IPS DF 6.9 (cell line): ENCODE measurements at places on chromosomes 2 and 18.

- no peaks in the 10 kb centered on the region for H3K27me3 ChIP-seq
- H3K27ac ChIP-seq, result no peak overlapping the region
- no peaks in the 10 kb centered on the region for H3K36me3 ChIP-seq
- peaks cover 1% of the 10 kb centered on the region; the same call in 1 of the 2 replicates for H3K4me1 ChIP-seq
- no peak overlapping the region for H3K4me3 ChIP-seq
- DNase-seq, result no peak
Measured at GRCh38 chr2:45684756-45685155, 33.3 kb downstream of the PRKCE start.

GRCh38 chr2:27125104-27125503, 1.5 kb downstream of the ABHD1 start:
- H3K36me3 ChIP-seq, result 0 out of 2 replicates have a peak, but pooled peaks cover 2% of the 10 kb centered on the region
- H3K27ac ChIP-seq, result no peak overlapping the region
- no peak overlapping the region for H3K4me3 ChIP-seq
- H3K4me1 ChIP-seq, result peaks cover 2% of the 10 kb centered on the region; the same call in 1 of the 2 replicates
- no peak for DNase-seq
- peaks cover 3% of the 10 kb centered on the region; the same call in 1 of the 2 replicates for H3K27me3 ChIP-seq

- no peak overlapping the region for H3K27ac ChIP-seq
- no peaks in the 10 kb centered on the region for H3K27me3 ChIP-seq
- H3K4me3 ChIP-seq, result no peak overlapping the region
- DNase-seq, result no peak
- H3K4me1 ChIP-seq, result no peaks in the 10 kb centered on the region
- no peaks in the 10 kb centered on the region for H3K36me3 ChIP-seq
Measured at GRCh38 chr2:234805836-234806235, 146.0 kb upstream of the SH3BP4 start.

GRCh38 chr2:80217446-80217845, 87.1 kb downstream of the LRRTM1 start:
- H3K27me3 ChIP-seq, result no peaks in the 10 kb centered on the region
- H3K36me3 ChIP-seq, result no peaks in the 10 kb centered on the region
- no peak overlapping the region for H3K4me3 ChIP-seq
- H3K27ac ChIP-seq, result no peak overlapping the region
- no peak for DNase-seq
- no peaks in the 10 kb centered on the region for H3K4me1 ChIP-seq

GRCh38 chr18:9333441-9334328, 888 bp upstream of the TWSG1 start:
- DNase-seq, result peak; percentile 41
- H3K4me3 ChIP-seq, result peak overlapping the region; percentile 34; the same call in 1 of the 2 replicates
- no peaks in the 10 kb centered on the region for H3K27me3 ChIP-seq
- H3K4me1 ChIP-seq, result no peaks in the 10 kb centered on the region

DNA sequence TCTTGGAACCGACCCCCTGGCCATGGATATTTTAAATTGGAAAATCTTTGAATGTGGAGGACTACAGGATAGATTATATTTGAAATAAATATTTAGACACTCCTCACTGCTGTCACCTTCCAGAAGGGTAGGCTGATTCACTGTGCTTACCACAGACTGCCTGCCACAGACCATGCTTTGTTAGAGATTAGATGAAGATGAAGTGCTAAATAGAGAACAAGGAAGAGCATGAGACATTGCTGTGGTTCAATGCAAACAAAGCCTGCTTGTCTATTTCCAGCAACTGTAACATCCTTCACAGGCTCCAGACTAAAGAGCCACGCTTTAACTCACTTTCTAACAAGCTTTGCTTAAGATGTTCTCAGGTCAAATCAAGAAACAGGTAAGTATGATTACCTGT, 81.0 kb upstream of the TMEM17 start:
- no peaks in the 10 kb centered on the region for H3K4me1 ChIP-seq
- H3K4me3 ChIP-seq, result no peak overlapping the region
- H3K27me3 ChIP-seq, result no peaks in the 10 kb centered on the region

DNA sequence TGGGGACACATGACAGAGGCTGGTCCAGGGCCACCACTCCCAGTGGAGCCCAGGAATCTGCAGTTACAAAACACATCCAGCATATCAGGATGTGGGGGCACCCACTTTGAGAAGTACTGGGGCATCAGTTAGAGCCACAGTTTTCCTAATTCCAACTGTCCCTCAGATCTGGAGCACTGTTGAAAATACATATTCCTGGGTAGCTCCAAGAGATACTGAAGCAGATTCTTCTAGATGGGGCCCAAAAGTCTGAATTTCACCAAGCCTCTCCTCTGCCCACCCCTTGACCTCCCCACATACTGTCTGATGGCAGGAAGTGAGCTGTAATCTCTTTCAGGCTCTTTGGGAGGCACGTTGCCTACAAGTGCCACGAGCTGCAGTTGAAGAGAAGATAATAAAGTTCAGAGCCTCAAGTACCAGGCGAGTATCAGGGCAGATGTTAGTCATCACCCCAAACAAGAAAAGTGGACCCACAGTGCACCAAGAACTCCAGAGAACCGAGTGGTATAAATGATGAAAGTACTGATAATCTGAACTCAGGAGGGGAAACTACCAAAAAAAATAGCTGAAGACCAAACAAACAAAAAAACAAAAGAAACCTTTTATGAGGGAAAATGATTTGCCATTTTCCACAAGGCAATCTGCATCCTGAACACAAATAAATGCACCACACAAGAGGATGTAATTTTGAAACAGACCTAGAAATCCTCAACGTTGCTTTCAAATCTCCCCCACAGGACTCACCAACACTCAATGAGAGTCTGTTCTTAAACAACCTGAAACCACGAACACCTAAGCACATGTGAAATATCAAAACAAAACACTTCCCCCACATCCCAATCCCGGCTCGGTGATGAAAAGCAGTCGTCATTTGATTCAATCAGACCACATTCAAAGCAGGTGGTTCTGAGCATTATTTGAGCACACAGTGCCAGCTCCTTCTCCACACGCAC, 98.7 kb downstream of the TCF4 start:
- no peaks in the 10 kb centered on the region for H3K27me3 ChIP-seq
- no peak for DNase-seq
- no peak overlapping the region for H3K27ac ChIP-seq
- no peak overlapping the region for H3K4me3 ChIP-seq
- peaks cover 6% of the 10 kb centered on the region for H3K4me1 ChIP-seq
- no peaks in the 10 kb centered on the region for H3K36me3 ChIP-seq

DNA sequence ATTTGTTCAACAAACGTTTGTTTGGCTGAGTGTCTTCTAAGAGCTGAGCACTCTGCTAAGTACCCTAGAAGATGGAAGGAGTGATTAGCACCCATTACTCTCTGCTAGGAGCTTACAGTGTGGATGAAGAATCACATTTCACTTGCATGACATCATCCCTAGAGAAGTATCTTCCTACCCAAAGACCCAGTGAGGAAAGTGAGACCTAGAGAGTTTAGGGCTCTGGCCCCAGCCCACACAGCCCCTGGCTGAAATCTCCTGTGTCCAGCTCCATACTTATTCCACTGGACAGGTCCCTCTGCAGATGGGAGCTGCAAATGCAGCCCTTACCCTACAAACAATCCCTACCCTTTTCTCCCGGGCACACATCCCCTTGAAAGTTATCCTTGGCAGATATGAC, 26.8 kb upstream of the EPAS1 start:
- no peaks in the 10 kb centered on the region for H3K4me1 ChIP-seq
- H3K36me3 ChIP-seq, result no peaks in the 10 kb centered on the region
- no peaks in the 10 kb centered on the region for H3K27me3 ChIP-seq
- H3K4me3 ChIP-seq, result no peak overlapping the region

DNA sequence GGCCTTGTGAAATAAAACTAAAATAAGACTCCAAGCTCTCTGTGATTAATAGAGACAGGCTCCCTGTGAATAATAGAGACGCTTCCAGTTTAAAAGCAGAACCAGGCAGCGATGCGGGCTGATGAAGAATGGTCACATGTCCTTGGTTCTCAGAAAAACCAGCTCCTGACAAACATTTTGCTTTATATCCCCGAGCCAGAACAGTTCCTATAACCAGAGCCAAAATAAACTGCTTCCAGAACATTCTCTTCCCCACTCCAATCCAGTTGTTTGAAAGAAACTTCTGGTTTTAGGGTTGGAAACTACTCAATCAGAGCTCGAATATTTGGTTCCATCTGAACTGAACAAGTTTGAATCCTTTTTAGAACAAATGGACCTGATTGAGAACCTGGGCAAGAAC, 213.7 kb downstream of the TSN start:
- H3K27me3 ChIP-seq, result no peaks in the 10 kb centered on the region
- H3K27ac ChIP-seq, result no peak overlapping the region
- no peaks in the 10 kb centered on the region for H3K4me1 ChIP-seq

GRCh38 chr2:173553593-173553992, 198.9 kb downstream of the CDCA7 start:
- H3K27me3 ChIP-seq, result no peaks in the 10 kb centered on the region
- no peak for DNase-seq
- H3K36me3 ChIP-seq, result no peaks in the 10 kb centered on the region
- H3K4me1 ChIP-seq, result 0 out of 2 replicates have a peak, but pooled peaks cover 1% of the 10 kb centered on the region

DNA sequence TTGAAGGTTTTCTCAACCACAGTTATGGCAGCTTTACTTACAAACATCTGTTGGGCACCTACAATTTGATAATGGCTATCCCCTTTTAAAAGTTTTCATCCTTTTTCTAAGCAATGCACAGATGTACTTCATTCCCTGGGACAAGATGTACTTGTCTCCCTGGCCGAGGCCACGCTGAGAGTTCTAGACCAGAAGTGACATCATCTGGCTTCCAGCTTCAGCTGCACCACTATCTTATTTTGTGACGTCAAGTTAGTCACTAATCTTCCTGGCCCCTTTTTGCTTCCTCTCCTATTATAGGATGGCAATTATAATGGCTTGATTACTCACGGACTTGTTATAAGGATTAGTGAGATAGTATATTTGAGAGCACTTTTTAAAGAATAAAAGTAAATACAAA, 386.4 kb downstream of the BCL11A start:
- H3K27ac ChIP-seq, result no peak overlapping the region
- DNase-seq, result no peak
- no peak overlapping the region for H3K4me3 ChIP-seq

- no peak overlapping the region for H3K27ac ChIP-seq
- H3K4me1 ChIP-seq, result peaks cover 1% of the 10 kb centered on the region; the same call in 1 of the 2 replicates
- H3K27me3 ChIP-seq, result no peaks in the 10 kb centered on the region
- H3K4me3 ChIP-seq, result no peak overlapping the region
- DNase-seq, result peak; percentile 45
Measured at GRCh38 chr2:27024188-27024587, 8.6 kb upstream of the TMEM214 start.

DNA sequence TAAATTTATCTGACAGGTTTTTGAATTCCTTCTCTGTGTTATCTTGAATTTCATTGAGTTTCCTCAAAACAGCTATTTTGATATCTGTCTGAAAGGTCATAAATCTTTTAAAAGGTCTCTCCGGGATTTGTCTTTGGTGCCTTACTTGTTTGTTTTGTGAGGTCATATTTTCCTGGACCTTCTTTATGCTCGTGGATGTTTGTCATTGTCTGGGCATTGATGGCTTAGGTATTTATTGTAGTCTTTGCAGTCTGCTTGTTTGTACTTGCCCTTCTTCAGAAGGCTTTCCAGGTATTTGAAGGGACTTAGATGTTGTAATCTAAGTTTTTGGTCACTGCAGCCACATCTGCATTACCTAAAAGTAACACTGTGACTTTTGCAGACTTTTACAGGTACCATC, 355.2 kb downstream of the PARD3B start:
- no peak for DNase-seq
- H3K4me1 ChIP-seq, result no peaks in the 10 kb centered on the region
- no peak overlapping the region for H3K27ac ChIP-seq
- H3K36me3 ChIP-seq, result no peaks in the 10 kb centered on the region
- H3K27me3 ChIP-seq, result no peaks in the 10 kb centered on the region
- H3K4me3 ChIP-seq, result no peak overlapping the region

- no peak overlapping the region for H3K4me3 ChIP-seq
- no peaks in the 10 kb centered on the region for H3K36me3 ChIP-seq
- H3K27ac ChIP-seq, result no peak overlapping the region
- H3K27me3 ChIP-seq, result no peaks in the 10 kb centered on the region
Measured at GRCh38 chr2:69717861-69718273, 24.1 kb upstream of the ANXA4 start.

- no peaks in the 10 kb centered on the region for H3K27me3 ChIP-seq
- no peaks in the 10 kb centered on the region for H3K4me1 ChIP-seq
- no peak overlapping the region for H3K27ac ChIP-seq
Measured at GRCh38 chr2:155997538-155997937, 335.0 kb downstream of the NR4A2 start.

DNA sequence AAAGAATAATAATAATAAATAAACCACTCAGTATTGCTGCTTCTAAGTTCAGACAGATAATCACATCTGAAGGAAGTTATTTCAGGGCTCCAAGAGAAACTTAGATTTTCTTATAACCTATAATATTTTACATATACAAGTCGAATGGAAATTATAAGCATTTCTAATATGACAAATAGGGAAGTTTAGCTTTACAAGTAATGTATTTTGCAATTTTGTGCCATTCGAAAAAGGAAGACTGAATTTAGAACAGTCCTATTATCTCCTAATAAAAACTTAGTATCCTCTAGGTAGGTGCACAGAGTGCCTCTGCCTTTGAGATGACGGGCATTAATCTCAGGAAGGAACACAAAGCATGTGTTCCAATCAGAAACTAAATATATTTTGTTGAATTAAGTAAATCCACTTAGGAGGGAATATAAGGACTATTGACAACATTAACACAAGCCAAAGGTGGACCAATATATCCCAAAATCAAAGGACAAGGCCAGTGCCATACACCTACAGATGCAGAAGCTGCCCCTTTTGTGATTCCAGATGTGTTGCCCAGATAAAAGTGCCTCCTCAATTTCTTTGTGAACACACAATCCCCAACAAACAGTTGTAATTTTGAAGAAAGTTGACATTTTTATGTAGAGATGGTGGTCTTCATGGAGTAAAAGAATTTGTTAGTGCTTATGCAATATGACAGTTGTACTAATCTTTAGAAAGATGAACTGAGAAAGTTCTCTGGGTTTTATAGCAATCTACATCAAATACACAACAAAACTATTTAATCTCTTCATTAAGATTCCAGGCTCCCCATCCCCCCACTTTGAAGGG, 36.6 kb downstream of the PTCD3 start:
- H3K27me3 ChIP-seq, result no peaks in the 10 kb centered on the region
- no peak for DNase-seq
- H3K4me3 ChIP-seq, result no peak overlapping the region
- H3K27ac ChIP-seq, result no peak overlapping the region

DNA sequence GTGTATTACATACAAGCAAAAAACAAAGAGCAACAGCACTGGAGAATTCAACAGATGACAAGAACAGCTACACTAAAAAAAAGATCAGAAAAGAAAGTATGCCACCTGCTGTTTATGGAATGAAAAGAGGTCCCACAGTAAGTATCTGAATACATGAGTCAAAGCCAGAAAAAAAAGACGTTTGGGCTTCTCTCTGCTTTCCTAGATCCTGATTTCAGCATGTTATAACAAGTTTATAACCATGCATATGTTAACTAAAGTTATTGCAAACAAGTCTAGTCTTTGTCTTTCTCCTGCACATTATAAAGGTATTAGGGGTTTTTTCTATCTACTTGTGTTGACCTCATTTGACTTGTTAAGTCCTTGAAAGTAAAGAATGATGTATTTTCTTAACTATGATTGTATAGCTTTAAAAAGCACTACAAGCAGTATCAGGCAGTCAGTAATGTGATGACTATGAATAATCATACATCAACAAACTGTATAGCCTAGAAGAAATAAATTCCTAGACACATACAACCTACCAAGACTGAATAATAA, 108.5 kb upstream of the COL5A2 start:
- no peaks in the 10 kb centered on the region for H3K27me3 ChIP-seq
- H3K36me3 ChIP-seq, result no peaks in the 10 kb centered on the region
- H3K27ac ChIP-seq, result no peak overlapping the region
- H3K4me1 ChIP-seq, result no peaks in the 10 kb centered on the region

- no peaks in the 10 kb centered on the region for H3K4me1 ChIP-seq
- DNase-seq, result no peak
- no peaks in the 10 kb centered on the region for H3K27me3 ChIP-seq
- H3K36me3 ChIP-seq, result no peaks in the 10 kb centered on the region
- H3K27ac ChIP-seq, result no peak overlapping the region
Measured at GRCh38 chr18:55787536-55788073, 199.6 kb upstream of the TCF4 start.
